Astrocyte (in vitro differentiated cells and primary cell): ENCODE measurements at places on chromosomes 12 and 14.

GRCh38 chr12:22437031-22437806 is 102.7 kb upstream of the ST8SIA1 start:
- no peak for DNase-seq

DNA sequence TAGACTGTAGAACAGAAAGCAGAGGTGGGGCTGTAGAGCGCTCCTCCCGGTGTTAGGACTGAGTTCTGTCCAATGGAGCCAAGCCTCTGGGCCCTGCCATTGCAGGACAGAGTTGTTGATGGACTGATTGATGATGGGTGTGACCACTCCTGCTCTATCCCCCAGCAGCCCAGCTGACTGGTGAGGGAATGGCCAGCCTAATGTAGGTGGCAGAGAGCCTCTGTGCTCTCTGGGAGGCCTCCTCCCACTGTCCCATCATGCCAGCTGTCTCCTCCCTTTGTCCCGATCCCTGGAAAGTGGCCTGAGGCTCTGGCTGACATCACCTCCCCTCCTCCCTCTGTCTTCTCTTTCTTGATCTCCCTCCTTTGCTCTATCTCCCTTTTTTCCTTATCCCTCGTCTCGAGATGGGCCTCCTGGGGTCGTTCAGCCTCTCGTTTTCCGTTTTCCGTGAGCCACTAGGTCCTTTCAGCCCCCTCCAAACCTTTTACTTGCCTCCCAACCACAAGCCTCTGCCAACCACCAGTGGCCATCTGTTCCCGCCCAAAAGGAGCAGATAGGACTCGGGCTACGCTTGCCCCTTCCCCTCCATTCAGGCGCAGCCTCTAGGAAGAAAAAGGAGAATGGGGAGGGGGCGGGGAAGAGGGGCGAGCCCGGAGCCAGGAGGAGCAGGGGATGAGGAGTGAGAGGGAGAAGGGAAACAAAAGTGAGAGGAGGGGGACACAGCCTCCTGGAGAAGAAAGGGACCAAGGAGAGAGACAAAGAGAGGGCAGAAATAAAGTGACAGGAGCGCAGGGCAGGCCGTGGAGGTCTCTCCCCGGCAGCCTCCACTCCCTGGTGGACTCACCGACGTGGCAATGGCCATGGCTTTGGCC is 572 bp downstream of the EFS start:
- peak; percentile 4 for DNase-seq

- no peak for DNase-seq
These were observed 2.1 kb downstream of the USP5 start for GRCh38 chr12:6854036-6854435.

- DNase-seq, result no peak
These were observed 12.4 kb downstream of the ANKRD9 start for GRCh38 chr14:102496958-102497744.

DNA sequence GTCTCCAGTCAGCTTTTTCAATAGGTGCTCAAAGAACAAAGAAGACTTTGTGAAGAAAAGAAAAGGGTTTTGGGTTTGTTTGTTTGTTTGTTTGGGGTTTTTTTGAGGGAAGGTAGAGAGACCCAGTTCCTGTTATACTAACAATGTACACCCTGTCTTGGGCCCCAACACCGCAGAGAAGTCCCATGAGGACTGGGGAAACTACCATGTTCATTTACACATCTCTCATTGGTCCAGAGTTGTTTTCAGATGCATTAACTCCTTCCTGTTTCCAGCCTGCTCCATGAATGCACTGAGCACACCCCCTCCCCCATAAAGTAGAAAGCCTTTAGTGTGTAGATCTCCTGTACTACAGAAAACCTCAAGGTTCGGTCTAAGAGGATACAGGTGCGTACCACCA is 51.1 kb upstream of the SLC8A3 start:
- no peak for DNase-seq

- DNase-seq, result no peak
These were observed 1.6 kb downstream of the TMEM179 start for GRCh38 chr14:104602933-104603325.

GRCh38 chr12:6522193-6522592 is 12.1 kb upstream of the GAPDH start:
- no peak for DNase-seq

DNA sequence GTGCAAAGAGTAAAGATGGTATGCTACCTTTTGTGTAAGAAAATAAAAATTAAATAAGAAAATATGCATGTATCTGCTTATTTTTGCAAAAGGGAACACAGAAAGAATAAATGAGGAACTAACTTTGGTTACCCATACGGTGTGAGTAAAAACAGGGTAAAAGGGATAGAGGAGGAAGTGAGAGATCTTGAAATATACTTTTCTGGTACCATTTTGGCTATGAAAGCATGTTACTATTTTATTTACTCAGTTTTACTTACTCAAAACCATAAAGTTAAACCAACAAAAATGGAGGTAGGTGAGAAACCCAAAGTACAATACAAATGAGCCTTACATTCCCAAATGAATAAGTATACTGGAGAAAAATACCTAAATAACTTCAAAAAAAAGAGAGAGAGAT is 122.0 kb upstream of the EGLN3 start:
- DNase-seq, result no peak

GRCh38 chr14:55341781-55342180 is 69.8 kb downstream of the ATG14 start:
- DNase-seq, result no peak

DNA sequence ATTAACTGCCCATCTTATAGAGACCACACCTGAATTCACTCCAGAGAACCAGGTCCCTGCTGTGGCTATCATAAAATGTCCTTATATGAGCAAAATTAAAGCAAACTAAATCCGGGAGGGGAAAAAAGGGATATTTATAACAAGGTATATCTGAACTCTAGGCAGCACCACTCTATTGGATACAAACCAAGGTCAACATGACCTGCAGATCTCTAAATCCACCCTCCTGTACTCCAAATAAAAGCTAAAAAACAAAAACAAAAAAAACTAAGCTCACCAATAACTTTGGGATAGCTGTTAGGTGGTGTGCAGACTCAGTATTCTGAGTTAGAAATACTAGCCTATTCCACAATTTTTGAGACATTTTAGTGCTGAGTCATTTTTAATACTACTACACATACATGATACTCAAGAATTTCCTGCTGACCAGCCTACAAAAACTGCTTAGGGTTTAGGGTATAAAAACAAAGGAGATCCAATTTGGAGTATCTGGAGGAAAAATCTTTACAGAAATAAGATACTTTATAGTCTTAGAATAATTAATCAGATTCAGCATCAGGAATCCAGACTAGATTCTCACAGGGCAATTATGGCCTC is 46.6 kb upstream of the LTBP2 start:
- DNase-seq, result peak; percentile 60

GRCh38 chr12:128079-128478 is 61.5 kb downstream of the IQSEC3 start:
- no peak for DNase-seq

- no peak for DNase-seq
These were observed 233.3 kb upstream of the PPFIA2 start for GRCh38 chr12:81992461-81992860.

DNA sequence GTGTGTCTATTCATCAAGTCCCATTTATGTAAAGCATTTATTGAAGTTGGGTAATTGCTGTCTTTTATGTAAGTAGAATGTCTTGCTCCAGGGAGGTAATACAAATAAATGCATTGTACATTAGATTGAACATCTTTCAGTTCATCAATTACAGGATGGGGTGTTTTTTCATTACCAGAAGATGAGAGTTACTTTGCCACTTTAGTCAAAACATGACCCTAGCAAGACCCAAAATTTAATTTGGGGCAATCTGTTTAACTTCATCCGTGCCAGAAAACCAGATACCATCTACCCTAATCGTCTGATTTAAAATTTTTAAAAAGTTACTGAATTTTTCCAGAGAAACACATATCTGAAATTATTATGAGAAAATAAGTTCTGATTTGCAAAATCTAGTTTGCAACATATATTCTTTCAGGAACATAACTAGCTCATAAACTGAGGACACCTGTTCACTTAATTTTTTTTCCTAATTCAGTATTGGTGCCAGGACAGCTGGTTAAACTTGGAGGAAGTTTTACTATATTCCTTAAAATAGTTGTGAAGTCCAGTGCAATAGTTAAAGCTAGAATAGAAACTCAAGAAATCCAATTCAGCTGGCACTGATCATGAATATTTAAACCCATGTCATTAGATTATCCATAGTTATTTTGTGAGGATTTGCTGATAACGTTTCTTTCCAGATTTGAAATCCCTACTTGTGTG is 114.5 kb downstream of the SRGAP1 start:
- no peak for DNase-seq

GRCh38 chr14:33040372-33041140 is 101.9 kb downstream of the NPAS3 start:
- peak; percentile 33 for DNase-seq

GRCh38 chr12:29768372-29768771 is 15.4 kb downstream of the TMTC1 start:
- DNase-seq, result no peak

- DNase-seq, result peak; percentile 64
These were observed 466.9 kb downstream of the FUT8 start for GRCh38 chr14:65879248-65880009.

GRCh38 chr12:53232646-53233461 is 845 bp upstream of the RARG start:
- no peak for DNase-seq
